DMS 273 treated with DMSO at 0.1 percent for 48 hours (cell line): ENCODE measurements at places on chromosomes 13 and 19.

- DNase-seq = no peak
These were observed at the start of gene C3 for GRCh38 chr19:6720369-6721137. C3 (minus strand) TSS chr19:6720650; CDS start chr19:6720589, 61 bp downstream.

- no peak for DNase-seq
These were observed 18.5 kb upstream of the C19orf33 start for GRCh38 chr19:38285567-38285966.

DNA sequence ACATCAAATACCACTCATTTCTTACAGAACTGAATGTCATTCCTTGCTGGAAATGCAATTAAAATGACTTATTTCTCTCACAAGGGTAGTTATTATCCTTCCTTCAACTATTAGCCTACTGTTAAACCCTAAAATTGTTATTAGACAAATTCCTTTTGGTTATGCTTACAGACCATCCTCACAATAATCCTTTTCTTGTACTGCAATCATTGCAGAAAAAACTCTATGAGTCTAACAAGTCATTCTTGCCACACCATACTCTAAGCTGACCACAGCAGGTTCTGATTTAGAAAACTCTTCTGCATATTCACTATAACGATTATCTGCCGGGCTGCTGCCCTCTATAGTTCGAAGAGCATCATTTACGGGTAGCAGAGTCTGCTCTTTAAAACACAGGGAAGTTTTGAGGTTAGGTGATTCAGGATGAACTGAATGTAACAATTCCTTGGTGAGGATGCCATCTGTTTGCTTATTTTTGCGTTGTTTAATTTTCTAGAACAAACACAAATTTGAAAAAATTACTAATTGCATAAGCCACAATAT, 38.2 kb downstream of the MTMR6 start:
- DNase-seq = no peak

- DNase-seq = no peak
These were observed 170.8 kb downstream of the FOXO1 start for GRCh38 chr13:40495621-40496001.

- no peak for DNase-seq
These were observed 477.3 kb downstream of the SUCLA2 start for GRCh38 chr13:47523771-47524170.

- no peak for DNase-seq
These were observed 50.0 kb upstream of the GPR183 start for GRCh38 chr13:99357131-99357596.
